ENCODE measurements at places on chromosomes 5 and 9.

DNA sequence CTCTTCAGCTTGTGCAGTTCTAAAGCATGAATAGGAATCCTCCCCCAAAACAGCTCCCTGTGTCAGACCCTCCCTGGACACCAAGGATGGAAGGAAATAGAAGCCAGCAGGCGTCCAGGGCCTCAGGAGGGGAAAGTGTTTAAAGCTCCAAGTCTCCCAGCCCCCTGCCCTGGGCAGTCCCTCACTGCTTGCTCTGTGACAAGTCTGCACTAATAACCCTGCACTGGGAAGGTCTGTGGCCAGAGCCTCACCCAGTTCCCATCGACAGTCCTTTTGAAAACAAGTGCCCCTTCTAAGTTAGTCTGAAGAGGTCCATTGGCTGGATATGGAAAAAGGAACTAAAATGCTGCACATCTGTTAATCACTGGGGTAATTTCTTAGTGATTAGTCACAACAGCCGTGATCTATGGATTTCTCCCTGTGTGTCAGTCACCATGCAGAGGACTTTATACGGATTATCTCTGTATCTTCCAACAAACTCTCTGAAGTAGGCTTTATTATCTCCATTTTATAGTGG, 195.3 kb downstream of the FBXL7 start:
- DNase-seq, result no peak

GRCh38 chr5:144779368-144779767, 608.7 kb downstream of the KCTD16 start:
- no peak for DNase-seq

GRCh38 chr9:132243156-132244074, 81.6 kb downstream of the NTNG2 start:
- no peak for DNase-seq

DNA sequence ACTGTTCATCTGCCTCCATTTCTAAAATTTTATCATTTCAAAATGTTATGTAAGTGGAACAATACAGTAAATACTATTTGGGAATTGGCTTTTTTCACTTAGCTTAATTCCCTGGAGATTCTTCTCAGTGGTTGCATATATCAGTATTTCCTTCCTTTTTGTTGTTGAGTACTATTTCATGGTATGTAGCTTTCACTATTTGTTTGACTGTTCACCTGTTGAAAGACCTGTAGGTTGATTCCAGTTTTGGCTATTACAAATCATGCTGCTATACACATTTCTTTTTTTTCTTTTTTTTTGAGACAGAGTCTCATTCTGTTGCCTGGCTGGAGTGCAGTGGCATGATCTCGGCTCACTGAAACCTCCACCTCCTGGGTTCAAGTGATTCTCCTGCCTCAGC, 33.0 kb upstream of the PWWP2A start:
- DNase-seq, result no peak

- DNase-seq, result no peak
Measured at GRCh38 chr5:158727136-158727535, 372.6 kb downstream of the EBF1 start.

GRCh38 chr5:181099602-181100086, 31.3 kb downstream of the OR2V1 start:
- DNase-seq, result no peak

DNA sequence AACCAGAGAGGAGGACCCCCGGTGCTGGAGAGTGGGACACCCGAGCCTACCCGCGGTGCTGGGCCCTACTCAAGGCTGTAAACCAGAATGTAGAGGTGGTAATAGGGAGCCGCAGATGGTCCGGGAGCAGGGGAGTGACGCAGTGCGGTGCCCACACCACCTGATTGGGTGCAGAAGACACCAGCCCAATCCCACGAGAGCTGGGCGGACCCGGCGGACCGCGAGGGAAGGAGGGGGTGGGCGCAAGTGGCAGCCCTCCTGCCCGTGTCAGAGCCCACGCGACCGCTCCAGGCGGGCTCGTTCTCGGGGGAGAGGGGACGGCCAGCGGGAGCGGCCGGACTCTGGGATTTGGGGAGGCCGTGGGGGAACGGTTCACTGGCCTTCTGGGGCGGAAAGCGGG, 71.2 kb downstream of the C9orf50 start:
- DNase-seq, result no peak

GRCh38 chr5:125559296-125559695, 812.9 kb upstream of the ZNF608 start:
- no peak for DNase-seq

DNA sequence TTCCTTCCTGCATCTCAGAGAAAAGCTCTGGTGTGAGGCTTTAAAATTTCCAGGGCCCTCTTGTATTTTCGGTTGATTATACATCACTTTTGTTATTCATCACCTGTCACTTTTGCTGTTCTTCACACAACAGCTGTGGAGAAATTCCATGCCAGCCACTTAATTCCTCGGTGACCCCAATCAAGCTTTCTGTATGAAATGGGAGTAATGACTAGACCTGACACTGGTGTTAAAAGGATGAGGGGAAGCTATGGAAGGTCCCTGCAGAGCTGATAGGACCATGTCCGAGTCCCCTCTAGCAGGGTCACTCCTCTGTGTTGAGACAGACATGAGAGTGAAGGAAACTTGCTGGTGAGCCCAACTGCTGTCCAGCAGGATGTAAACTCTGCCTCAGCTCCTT, 59.7 kb downstream of the GPR21 start:
- DNase-seq, result no peak

GRCh38 chr5:179267071-179267670, 78.1 kb downstream of the ADAMTS2 start:
- no peak for DNase-seq

DNA sequence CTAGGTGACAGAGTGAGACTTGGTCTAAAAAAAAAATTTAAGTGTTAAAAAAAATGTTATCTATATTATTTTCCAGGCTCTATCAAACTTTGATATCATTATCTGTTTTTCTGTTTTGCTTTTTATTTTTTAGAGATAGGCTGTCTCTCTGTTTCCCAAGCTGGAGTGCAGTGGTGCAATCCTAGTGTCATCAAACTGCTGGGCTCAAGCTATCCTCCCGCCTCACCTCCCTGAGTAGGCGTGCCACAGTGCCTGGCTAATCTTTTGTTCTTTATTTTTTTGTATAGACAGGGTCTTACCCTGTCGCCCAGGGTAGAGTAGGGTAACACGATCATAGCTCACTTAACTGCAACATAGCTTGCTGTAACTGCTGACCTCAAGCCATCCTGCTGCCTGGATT, 14.4 kb downstream of the SEC24A start:
- DNase-seq, result no peak

GRCh38 chr5:175889910-175890684, 18.7 kb downstream of the CPLX2 start:
- no peak for DNase-seq

DNA sequence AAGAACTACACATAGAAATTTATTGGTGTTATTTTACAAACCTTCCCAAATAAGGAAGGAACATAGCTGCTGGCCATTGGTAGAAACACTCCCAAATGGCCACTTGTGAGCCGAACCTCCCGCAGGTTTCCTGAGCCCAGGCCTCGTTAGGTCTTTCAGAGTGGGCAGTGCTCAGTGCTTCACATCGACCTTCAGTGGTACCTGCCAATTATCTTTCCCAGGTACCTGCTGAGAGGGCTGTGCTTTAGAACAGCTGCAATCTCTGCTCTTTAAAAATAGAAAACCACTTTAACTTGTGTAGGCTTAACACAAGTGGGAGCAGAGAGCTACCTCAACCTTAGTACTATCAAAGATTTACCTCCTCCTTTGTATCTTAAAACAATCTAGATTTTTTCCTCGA, 334.1 kb downstream of the RFX3 start:
- DNase-seq, result peak; percentile 74

GRCh38 chr9:72292874-72293607, 72.0 kb downstream of the ZFAND5 start:
- DNase-seq, result peak; percentile 62

DNA sequence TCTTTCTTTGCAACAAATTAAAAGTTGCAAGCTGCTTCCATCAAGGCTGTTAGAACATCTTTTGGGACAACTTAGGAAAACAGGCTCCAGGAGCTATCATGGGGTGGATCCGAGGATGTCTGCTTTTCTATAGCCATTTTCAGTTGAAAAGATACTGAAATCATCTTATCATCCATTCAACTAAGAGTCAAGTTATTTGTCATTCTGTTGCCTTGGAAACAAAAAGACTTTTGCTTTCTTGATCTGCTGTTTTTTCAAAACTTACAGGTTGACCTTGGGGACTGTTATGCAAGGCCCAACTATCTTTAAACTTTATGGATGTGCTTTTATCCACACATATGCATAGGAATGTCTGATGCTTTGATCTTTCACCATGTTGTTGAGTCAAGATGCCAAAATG, 545.3 kb upstream of the DAP start:
- no peak for DNase-seq

GRCh38 chr5:68225188-68225910, 9.8 kb downstream of the PIK3R1 start:
- no peak for DNase-seq

All from NCI-H187 (cell line).